COR-L47 (cell line): ENCODE measurements at places on chromosomes 2 and 18.
A peak's percentile ranks its signal among the peaks of the same experiment; 100 is the strongest.

DNA sequence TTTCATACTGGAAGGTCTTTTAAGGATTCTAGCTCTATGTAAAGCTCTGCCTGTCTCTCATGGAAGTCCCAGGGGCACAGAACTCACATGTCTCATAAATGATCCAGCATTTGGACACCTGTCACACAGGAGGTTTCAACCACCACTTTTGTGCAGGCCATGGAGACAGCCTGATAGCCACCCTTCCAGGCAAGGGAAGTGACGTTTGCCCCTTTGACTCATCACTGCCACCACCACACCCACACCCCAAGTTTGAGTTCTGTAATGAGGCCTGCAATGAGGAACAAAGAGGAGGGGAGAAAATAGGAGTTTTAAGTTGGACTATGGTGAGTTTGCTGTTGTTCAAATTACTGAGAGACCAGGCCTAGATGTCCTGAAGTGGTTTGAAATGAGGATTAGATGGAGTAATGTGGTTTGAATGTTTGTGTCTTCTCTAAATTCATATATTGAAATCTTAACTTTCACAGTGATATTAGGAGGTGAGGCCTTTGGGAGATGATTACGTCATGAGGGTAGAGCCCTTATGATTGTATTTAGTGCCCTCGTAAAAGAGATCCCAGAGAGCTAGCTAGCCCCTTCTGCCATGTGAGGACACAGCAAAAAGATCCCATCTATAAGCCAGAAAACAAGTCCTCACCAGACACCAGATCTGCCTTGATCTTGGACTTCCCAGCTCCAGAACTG lies 175.3 kb upstream of the EPHA4 start:
- no peak for DNase-seq

DNA sequence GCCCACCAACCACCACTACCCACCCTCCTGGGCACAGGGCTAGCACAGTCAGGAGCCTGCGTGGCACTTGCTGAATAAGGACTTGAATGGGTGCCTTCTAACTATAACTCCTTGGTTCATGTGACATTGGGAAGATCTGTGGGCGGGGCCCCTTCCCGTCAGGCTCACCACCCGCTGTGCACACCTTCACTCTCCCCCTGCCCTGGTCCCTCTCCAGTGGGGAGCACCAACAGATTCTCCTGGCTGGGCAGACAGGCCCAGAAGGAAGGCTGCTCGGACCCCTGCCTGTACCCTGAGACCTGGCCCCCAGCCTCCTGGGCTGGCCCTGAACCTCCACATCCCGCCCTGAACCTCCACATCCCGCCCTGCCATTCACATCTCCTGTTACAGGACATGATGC lies 33.4 kb upstream of the POMC start:
- DNase-seq = no peak

- no peak for DNase-seq
These were observed 10.6 kb upstream of the BOK start for GRCh38 chr2:241547781-241548450.

- no peak for DNase-seq
These were observed 34.1 kb upstream of the LIPG start for GRCh38 chr18:49527631-49528327.

GRCh38 chr2:148957023-148957422 lies 81.5 kb upstream of the LYPD6B start:
- DNase-seq = no peak

DNA sequence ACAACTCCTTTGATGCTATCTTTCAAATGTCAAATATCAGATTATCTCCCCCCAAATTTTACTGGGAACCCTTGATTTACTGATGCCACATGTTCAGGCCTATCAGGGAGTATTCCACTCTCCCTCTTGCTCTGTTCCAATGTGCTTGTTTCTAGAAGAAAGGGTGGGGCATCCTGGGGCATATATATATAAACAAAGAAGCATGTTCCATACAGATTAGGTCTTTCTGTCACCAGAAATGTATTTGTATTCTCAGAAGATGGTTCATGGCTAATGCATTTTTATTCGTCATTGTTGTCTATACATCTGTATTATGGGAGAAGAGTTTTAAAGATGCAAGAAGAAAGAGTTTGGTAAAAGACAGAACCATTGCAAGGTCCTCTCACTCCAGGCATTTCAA lies 24.9 kb downstream of the EN1 start:
- no peak for DNase-seq

- DNase-seq = no peak
These were observed 135.6 kb upstream of the TPO start for GRCh38 chr2:1277634-1278033.

GRCh38 chr18:41870191-41870590 lies 84.8 kb upstream of the PIK3C3 start:
- peak; percentile 24 for DNase-seq

DNA sequence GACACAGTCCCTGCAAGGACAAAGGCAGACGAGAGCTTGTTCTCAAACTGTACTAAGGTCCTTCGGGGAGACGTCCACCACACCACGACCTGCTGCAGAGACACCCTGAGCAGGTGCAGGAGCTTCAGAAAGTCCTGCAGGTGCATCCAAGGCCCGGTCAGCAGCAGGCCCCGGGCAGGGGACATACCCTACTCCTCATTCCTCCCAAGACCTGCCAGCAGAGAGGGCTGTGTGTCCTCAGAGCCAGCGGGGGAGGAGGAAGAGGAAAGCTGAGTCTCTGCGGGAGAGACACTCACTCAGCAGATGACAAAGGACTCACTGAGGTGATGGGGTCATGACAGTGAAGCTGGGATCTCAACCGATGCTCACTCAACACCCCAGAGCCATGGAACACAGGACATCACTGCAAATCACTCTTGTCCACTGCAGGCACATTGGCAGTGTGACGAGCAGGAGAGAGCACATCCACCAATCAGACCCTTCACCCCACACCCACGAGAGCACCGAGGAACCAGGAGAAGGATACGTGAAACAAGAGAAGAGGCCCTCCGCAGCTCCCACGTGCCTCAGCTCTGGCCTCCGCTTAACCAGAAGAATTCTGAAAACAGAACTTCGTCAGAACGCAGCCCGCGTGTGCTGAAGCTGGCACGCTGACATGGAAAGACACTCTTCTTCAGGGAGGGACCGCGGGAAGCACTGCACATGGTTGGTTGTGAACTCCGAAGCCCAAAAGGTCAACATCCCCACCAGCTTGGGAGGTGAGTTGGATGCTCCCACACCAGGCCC lies 9.3 kb downstream of the HDAC4 start:
- DNase-seq = no peak

- no peak for DNase-seq
These were observed 115.5 kb upstream of the GLI2 start for GRCh38 chr2:120620025-120620793.

GRCh38 chr2:196108604-196109003 lies 40.0 kb upstream of the DNAH7 start:
- DNase-seq = no peak

GRCh38 chr2:11537951-11538350 lies 4.1 kb downstream of the GREB1 start:
- no peak for DNase-seq

GRCh38 chr2:218273908-218274249 lies 3.6 kb downstream of the PNKD start:
- no peak for DNase-seq

- no peak for DNase-seq
These were observed 188.0 kb upstream of the GLI2 start for GRCh38 chr2:120547662-120548061.

DNA sequence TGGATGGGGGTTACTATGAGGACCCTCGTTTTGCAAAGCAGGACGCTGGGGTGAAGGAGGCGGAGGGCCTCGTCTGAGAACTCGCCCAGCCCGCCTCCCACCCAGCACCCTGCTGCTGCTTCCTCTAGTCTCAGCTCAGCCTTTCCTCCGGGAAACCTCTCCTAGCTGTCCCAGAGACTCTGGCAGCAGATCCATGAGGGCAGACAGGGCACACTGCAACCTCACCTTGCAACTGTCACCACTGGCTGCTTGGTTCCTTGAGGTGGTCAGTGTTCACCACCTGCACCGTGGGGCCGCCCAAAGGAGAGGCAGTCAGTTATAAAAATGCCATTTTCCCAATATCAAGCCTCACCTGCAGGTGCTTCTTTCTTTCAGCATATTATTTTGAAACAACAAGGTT lies 45.6 kb downstream of the PARD6G start:
- no peak for DNase-seq

DNA sequence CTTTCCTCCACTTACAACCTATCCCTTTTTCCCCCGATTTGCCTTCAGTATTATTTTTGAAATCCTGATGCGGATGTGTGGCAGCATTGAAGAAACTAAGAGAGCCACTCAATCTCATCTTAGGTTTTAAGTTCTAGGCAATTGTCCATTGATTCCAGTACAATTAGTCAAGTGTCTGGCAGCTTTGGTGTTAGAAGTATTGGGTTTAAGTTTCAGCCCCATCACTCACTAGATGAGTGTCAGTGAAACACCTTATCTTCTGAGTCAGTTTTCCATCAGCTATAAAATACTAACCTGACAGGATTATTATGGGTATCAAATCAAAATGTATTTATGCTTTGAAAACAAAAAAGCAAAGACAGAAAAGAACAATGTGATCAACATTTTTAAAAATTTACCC lies 16.8 kb upstream of the CUL3 start:
- DNase-seq = no peak

- DNase-seq = peak; percentile 59
These were observed 647.7 kb upstream of the ZNF804A start for GRCh38 chr2:183950673-183951072.

DNA sequence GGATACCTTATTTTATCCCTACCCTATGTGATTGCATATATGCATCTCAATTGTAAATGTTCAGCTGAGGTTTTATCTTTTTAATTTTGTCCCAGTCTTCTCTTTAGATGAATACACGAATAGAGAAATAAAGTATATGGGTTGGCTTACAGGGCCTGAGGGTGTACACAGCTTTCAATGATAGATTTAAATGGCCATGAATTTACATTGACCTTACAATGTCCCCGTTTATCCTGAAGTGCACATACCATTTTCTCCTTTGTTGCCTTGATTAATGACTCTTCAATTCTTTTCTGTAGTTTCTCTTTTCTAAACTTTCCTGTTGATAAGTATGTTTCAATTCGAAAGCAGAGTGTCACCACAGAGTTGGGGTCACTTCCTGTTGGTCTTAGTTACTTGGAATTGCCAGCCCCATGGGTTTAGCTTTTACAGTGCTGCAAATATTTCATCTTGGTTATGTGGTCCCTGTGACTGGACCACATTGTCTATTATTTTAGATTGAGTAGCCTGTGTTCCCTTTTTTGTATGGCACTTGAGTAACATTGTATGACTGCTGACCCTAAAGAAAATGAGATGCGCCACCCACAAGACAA lies 1616.3 kb upstream of the ACVR2A start:
- DNase-seq = no peak

- no peak for DNase-seq
These were observed 26.6 kb upstream of the NOSTRIN start for GRCh38 chr2:168775837-168776236.

GRCh38 chr18:44881461-44882162 lies 200.9 kb downstream of the SETBP1 start:
- DNase-seq = no peak

- no peak for DNase-seq
These were observed 287.8 kb upstream of the SETBP1 start for GRCh38 chr18:44392933-44393332.

DNA sequence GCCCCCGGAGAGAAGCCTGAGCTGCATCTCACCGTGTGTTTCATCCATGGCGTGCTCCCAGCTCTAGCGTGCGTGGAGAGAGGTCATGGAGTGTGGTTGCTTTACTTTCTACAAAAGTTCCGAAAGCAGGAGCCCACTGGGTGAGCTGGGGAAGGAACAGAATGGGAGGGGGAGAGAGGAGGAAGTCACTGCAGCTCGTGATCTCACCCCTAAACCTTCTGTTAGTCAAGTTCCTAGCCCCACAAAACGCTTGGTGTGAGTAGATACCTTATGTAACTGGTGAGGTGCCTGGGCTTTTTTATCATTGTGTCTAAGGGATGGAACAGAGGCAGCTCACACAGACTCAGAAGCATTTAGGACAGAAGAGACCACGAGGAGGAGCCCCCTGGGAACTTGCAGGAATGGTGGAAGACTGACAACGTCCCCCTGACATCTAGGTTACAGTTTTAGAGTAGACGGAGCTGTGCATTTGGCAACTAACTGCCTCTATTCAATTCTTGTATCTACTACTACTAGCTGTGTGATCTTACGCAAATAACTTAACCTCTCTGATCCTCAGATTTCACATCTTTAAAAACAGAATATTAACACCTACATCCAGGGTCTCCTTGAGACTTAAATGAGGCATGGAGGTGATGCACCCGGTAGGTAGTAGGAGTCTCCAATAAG lies 123.3 kb downstream of the ARL4C start:
- no peak for DNase-seq

DNA sequence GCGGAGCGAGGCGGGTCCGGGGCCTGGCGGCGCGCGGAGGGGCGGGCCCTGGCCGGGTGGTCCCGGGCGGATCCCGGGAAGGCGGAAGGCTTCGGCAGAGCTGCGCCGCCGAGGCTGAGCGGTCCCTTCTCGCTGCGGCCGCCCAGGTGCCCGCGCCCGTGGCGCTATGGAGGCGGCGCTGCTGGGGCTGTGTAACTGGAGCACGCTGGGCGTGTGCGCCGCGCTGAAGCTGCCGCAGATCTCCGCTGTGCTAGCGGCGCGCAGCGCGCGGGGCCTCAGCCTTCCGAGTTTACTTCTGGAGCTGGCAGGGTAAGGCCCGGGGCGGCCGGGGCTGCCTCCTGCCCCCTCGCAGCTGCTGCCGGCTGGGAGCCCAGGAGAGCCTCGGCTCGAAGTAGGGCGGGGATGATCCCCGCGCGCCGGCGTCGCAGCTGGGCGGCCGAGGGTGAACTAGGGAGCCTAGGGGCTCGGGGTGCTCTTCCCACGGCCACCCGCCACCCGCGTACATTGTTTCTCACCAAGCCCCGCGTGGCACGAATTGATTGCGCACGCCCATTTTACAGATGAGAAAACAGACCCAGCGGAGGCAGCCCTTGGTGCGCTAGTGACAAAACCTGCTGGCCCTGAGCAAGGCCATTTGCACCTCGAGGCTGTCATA lies at the start of gene SLC66A3:
Gene SLC66A3 (plus strand): TSS at position 87 of the 655 bp plus-strand sequence. CDS start 80 bp downstream, at position 167.
- DNase-seq = peak; percentile 91

DNA sequence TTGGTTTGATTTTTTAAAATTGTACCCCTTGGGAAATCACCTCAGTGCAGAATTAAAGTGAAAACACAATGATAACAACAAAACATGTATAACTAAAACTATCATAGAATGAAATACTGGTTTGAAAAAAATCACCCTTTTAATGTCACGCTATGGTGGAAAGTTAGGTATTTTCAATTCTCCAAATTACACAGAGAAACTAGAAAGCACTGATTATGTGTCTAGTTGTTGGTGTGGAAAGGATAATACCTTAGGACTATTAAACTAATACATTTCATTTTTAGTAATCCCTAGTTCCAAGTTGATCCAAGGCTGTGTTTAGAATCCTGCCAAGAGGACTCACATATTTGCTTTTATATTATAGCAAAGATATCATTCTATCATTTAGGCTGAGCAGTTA lies 71.2 kb downstream of the NUP35 start:
- DNase-seq = no peak
